ENCODE measurements at places on chromosomes 1 and 21.

DNA sequence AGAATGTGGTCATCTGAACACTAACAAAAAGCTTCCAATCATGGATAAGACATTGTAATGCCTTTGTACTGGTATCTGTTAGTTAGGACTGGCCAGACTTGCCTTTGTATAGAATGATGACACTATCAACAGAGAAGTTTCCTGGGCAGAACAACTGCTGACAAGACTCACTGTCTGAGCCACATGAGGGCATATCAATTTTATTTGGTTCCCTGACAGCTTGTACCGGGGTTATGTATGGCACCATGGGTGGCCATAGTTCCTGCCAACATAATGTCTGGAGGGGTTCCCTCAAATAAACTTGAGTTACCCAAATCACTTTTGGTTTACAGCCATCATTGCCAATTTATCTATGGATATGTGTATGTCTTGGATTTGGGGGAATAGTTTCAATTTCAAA, 13.6 kb upstream of the H3-3A start:
- no peak for DNase-seq

DNA sequence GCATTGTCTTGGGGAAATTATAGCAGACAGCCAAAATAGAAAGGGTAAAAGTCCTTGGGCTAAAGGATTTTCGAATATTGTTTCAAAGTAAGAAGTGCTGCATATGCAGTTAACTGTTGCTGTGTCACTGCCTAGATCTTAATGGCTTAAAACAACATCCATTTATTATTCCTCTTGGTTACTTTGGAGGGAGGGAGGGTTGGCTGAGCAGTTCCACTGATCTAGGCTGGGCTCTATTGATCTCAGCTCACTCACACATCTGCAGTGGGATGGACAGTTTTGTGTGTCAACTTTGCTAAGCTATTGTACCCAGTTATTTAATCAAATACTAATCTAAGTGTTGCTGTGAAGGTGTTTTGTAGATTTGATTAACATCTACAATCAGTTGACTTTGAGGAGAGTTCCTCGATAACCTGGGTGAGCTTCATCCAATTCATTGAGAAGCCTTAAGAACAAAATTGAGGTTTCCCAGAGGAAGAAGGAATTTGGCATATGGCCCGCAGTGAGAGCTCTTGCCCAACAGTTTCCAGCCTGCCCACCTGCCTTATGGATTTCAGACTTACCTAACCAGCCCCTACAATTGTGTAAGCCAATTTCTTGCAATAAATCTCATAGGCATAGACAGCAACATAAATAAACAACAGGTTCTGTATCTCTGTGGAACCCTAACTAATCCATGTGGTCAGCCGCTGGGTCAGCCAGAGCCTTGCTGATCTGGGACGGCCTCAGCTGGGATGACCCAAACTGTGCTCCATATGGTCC, 187.3 kb downstream of the AK5 start:
- no peak for DNase-seq

GRCh38 chr21:44933199-44933917, 6.5 kb upstream of the SLX9 start:
- DNase-seq: no peak

DNA sequence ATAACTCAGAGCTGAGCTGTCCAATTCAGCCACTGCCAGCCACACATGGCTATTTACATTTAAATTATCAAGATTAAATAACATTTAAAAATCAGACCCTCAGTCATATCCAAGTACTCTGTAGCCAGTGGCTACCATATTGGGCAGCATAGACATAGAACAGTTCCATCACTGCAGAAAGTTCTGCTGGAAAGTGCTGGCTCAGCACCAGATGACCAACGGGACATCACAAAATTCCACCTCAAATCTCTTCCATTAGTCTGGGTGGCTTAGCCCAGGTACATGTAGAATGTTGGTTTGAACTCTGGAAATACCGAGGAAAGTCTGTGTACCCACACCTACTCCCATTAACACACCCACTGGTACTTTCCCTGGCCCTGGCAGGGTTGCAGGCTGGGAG, 129.3 kb downstream of the ZSCAN20 start:
- no peak for DNase-seq

GRCh38 chr1:23646091-23646490, 45.5 kb upstream of the RPL11 start:
- no peak for DNase-seq

GRCh38 chr1:48680411-48681035, 96.2 kb downstream of the BEND5 start:
- no peak for DNase-seq

DNA sequence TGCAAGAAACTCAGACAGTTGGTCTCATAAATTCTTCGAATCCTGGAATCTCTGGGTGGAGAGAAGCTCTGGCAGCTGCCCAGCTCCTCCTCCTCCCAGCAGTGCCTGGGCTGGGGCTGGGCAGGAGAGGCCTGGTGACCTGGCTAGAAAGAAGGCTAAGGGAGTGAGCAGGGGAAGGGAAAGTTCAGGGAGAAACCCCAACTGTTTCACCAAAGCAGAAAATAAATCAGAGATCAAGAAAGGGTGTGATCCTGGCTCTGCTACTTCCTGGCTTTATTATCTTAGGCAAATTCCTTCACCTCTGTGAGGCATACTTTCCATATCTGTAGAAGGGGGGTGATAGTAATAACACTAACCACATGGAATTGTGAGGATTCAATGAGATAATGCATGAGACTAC, 8.8 kb upstream of the COL16A1 start:
- DNase-seq: no peak

GRCh38 chr1:230146709-230147108, 79.7 kb downstream of the GALNT2 start:
- no peak for DNase-seq

DNA sequence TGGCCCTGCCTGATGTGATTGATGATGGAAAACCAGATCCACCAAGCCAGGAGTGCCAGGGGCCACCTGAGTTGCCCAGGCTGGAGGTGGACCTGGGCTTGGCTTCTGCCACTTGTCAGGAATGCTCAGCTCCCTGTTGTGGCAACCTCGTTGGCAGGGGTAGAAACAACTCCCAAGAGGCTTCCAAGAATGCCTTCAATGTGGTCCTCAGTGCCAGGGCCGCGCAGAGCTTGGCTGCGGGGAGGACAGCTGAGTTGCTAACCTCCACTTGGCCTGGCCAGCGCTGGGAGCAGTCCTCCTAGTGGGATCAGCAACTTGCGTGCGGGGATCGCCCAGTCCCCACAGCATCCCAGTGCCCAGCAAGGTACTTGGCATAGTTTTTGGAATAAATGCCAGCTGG, 9.0 kb downstream of the MYOM3 start:
- DNase-seq: no peak

GRCh38 chr1:84889437-84889836, 3.6 kb downstream of the LPAR3 start:
- DNase-seq: no peak

- DNase-seq: no peak
Observed at GRCh38 chr1:36207339-36207738, 16.9 kb upstream of the THRAP3 start.

DNA sequence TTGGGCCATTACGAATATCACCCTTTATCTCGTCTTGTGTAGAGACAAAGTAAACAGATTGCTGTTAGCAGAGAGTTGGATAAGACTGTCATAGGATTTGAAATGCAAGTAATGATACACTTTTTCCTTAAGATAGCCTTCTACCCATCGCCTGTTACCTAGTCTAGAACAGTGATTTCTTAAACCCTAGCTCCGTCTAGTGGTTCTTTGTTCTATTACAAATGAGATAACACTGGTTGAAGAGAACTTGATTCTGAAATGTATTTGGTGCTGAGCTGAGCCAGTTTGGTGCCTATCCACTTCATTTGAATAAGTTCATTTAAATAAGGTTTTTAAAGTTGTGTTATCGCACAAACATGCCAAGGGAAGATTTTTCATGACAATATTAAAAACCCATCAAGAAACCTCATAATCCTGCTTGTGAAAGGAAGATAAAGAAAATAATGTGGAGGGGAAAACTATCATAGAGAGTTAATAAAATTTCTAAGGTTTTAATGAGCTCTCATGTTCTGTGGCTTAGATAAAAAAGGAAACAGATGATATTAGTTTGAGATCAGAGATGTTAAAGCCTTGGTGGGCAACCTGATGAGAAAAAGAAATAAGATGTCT, 1.5 kb upstream of the KCNH1 start:
- DNase-seq: peak; percentile 83

DNA sequence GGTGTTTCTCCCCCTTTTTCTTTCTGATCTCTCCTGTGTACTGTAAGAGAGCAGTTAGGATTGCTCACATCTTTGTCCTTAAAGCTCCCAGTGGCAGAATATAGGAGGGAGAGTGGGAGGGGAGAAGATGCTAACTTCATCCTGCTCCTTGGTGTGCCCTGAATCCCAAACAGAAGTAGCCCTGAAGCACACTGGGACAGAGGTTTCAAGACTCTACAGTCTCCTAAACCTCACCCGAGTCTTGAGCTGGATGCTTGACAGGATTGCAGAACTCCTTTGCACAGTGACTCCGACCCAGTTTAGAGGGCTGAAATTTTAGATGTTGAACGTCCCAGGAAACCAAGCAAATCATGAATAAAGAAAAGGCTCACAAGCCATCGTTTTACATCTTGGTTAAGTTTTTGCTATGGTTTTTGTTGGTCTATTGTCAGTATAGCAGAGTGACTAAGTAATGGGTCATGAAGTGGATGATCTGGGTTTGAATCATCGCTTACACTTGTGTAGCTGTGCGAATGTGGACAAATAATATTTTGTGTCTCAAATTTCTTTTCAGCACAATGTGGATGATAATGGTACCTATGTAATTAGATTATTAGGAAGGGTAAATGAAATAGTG, 37.5 kb downstream of the XCL2 start:
- DNase-seq: no peak

GRCh38 chr21:37623183-37623582, 256.6 kb downstream of the DYRK1A start:
- DNase-seq: no peak

DNA sequence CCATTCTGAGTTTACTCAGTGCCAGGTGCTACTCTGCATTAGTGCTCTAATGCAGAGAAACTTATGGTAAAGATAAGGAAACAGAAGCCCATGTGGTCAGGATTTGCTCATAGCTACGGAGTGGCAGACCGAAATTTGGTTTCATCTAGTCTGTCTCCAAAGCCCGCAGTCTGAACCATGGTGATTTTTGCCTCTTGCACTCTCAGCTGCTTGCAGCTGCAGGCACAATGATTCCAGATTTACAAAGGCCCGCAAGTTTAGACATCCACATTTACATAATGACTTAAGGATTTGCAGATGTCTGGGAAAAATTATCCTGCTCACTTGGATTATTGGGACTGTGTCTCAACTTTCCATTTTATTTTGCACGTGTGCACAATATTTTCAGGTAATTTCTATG, 161.3 kb upstream of the KCNJ6 start:
- no peak for DNase-seq

DNA sequence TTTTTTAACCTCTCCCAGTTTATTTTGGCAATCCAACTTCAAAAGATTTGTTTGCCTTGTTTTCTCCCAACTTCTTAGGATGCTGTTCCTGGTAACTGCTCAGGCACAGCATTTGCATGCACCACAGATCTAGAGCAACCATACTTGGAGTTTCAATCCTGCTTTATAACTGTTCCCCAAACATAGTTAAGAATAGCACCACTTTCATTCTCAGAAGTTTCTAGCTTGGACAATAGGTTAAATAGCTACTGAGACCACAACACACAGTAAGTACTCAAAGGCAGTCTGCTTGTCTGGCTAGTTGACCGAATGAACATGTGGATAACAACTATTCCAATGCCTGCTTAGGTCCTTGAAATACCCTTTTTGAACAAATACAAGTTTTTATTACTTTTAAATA, 76.8 kb downstream of the FOXJ3 start:
- DNase-seq: no peak

DNA sequence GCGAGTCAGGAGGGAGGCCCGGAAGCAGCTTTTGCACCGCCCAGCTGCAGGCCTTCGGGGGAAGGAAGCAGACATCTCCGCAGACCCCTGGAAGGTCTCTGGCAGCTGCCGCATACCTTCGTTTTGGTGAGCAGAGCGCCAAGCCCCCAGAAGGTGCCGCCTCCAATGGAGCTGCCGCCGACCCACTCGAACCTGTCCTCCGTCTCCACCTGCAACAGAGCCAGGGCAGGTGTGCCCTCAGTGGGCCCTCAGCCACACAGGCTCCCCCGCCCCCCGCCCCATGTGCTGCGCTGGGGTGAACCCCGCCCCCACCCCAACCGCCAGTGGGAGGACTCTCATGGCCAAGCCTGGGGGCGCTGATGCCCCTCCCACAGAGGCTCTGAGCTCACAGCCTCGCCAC, 6.2 kb downstream of the PANK4 start:
- DNase-seq: no peak

DNA sequence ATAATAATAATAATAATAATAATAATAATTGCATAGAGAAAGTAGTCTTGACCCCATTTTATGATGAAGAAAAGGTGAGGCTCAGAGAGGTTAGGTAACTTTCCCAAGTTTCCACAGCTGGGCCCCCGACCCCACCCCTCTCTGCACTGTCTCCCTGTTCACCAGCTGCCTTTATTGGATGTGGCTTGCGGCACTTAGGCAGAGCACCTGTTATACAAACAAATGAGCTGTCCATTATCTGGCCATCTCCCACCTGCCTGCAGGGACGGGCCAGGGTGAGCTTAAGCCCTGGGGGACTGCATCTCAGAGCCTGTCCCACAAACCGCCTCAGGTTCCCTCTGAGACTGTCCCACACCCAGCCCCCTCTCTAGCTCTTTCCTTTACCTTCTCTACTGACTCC, 10.1 kb upstream of the EFNA1 start:
- DNase-seq: peak; percentile 24

DNA sequence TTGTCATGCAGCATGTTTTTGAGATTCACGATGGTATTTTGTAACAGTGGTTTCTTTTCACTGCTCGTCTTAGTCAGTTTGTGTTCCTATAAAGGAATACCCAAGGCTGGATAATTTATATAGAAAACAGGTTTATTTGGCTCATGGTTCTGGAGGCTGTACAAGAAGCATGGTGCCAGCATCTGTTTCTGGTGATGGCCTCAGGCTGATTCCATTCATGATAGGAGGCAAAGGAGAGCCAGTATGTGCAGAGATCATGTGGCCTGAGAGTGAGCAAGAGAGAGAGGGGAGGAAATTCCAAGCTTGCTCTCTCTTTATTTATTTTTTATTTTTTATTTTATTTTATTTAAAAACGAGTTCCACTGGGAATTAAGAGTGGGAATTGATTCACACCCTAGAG, 2.0 kb upstream of the C21orf91 start:
- DNase-seq: no peak

GRCh38 chr1:76713535-76713934, 153.7 kb upstream of the ST6GALNAC5 start:
- DNase-seq: peak; percentile 8

- DNase-seq: no peak
Observed at GRCh38 chr1:243336163-243336562, 80.3 kb downstream of the SDCCAG8 start.

DNA sequence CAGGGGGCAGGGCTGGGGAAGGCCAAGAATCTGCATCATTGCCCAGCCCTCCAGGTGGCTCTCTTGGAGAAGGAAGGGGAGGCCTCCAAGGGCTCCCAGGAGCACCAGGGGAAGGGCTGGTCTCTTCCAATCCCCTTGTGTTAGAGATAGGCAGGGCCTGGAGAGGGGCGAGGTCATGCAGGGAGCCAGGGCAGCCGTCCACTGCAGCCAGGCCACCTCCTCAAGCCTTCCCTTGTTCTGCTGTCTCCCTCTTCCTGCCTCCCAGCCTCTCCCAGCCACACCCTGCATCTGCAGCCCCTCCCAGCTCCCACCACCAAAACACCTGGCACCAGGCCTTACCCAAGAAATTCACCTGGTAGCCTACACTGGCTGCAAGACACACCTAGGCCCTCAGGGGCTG, 105.3 kb upstream of the IFFO2 start:
- DNase-seq: no peak
